AG10803 (cell line): ENCODE measurements at places on chromosomes 3 and 15.

GRCh38 chr3:194080436-194080835, 55.5 kb upstream of the HES1 start:
- peak; percentile 74 for DNase-seq

DNA sequence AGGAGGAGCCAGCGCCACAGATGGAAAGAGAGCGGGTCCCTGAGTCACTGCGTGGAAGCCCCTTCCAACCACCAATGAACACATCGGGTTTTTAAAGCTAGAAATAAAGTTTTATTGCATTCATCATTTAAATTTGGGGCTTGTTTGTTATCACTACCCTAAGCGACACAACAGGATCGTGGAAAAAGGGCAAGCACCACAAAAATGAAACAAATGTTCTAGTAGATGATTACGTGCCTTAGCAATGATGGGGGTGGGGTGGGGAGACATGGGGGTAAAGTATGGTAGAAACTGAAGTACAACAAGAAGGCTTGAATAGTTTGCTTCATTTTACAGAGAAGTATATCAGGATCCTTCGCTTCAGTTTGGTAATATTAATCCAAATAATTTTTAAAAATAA, 221.6 kb upstream of the ATP10A start:
- DNase-seq = no peak

DNA sequence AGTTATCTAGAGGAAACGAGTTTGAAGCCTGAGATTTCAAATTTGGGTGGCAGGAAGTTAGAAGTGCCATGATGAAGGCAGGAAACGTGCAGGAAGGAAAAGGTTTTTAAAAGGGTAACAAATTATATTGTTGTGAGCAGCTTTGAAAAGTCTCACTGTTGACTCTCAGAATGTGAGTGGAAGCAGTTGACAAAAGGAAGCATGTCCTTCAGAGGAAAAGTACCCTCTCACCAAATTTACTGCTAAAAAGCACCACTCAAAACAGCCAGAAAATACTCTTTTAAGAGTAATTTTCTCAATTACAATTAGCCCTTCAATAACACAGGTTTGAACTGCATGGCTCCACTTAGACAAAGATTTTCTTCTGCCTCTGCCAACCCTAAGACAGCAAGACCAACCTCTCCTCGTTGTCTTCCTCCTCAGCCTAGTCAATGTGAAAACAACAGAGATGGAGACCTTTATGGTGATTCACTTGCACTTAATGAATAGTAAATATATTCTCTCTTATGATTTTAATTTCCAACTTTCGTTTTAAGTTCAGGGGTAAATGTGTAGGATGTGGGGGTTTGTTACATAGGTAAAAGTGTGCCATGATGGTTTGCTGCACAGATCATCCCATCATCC, 117.1 kb upstream of the LIPC start:
- DNase-seq = no peak

- DNase-seq = peak; percentile 77
Observed at GRCh38 chr3:13648060-13649001, 99.4 kb downstream of the FBLN2 start.

GRCh38 chr3:129958755-129959154, 15.8 kb upstream of the TRH start:
- no peak for DNase-seq

GRCh38 chr3:150436161-150436560, 28.1 kb downstream of the TSC22D2 start:
- no peak for DNase-seq

GRCh38 chr15:78956937-78957336, 12.1 kb upstream of the CTSH start:
- no peak for DNase-seq

GRCh38 chr3:58537412-58538301, 667 bp upstream of the ACOX2 start:
- DNase-seq = no peak

GRCh38 chr3:171115667-171116066, 89.1 kb upstream of the SLC2A2 start:
- DNase-seq = peak; percentile 81

GRCh38 chr3:16026753-16027152, 147.7 kb upstream of the GALNT15 start:
- no peak for DNase-seq

- DNase-seq = no peak
Observed at GRCh38 chr15:34160735-34161134, 49.2 kb downstream of the KATNBL1 start.

- DNase-seq = peak; percentile 67
Observed at GRCh38 chr3:133412183-133413132, 12.6 kb downstream of the BFSP2 start.

DNA sequence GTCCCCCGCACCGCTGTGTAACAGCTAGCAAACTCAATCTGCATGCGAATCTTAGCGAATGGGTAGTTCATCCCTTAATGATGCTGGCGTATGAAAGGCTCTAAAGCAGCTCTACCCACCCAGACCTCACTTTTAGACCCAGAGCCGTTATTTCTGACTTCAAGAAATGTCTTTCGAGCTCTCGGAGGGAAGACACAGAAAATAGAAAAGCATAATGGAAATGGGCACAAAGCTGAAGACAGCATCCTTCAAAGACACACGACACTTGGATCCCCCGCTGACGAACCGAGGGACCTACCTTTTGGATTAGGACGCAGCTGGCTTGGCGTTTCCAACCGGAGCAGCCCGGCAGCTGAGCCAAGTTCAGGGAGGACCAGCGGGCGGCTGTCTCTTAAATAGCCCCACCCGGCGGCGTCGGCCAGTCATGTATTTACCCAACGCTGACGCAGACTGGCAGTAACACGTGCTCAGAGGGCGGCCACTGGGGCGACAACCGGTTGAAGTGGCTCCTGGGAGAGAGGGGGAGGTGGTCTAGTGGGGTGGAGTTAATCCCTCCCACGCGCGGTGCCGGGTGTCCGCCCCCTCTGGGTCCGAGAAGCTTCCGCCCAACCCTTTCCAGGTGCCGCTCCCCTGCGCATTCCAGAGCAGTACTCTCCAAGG, 1.5 kb downstream of the CCK start:
- peak; percentile 9 for DNase-seq

GRCh38 chr15:77612958-77613601, 19.6 kb downstream of the LINGO1 start:
- DNase-seq = no peak

- DNase-seq = no peak
Observed at GRCh38 chr3:159856590-159857104, 132.0 kb upstream of the IL12A start.

- DNase-seq = peak; percentile 64
Observed at GRCh38 chr15:80977627-80978036, 12.0 kb downstream of the MESD start.

GRCh38 chr15:89492111-89492641, 4.2 kb downstream of the RHCG start:
- no peak for DNase-seq

- DNase-seq = peak; percentile 72
Observed at GRCh38 chr15:76149291-76149915, 89.6 kb downstream of the TMEM266 start.

GRCh38 chr3:134201201-134202130, 49.2 kb downstream of the RYK start:
- DNase-seq = peak; percentile 83

GRCh38 chr3:150202711-150203110, 205.4 kb upstream of the TSC22D2 start:
- DNase-seq = peak; percentile 84

GRCh38 chr15:63461230-63461985, 43.0 kb upstream of the USP3 start:
- DNase-seq = no peak

DNA sequence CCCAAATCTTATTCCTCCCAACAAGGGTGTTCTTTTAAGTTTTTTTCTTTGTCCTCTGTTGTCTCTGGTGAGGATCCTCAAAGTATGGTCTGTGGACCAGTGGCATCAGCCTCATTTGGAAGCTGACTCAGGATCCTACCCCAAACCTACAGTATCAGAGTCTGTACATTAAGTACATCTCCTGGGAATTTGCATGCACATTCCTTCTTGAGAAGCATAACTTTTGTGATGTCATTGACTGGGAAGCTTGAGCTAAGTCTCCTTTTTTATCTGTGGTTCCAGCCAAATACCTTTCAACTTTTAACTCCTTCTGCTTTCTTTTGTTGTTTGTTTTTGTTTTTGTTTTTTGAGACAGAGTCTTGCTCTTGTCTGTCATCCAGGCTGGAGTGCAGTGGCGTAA, 40.5 kb downstream of the ARMC8 start:
- DNase-seq = peak; percentile 26

DNA sequence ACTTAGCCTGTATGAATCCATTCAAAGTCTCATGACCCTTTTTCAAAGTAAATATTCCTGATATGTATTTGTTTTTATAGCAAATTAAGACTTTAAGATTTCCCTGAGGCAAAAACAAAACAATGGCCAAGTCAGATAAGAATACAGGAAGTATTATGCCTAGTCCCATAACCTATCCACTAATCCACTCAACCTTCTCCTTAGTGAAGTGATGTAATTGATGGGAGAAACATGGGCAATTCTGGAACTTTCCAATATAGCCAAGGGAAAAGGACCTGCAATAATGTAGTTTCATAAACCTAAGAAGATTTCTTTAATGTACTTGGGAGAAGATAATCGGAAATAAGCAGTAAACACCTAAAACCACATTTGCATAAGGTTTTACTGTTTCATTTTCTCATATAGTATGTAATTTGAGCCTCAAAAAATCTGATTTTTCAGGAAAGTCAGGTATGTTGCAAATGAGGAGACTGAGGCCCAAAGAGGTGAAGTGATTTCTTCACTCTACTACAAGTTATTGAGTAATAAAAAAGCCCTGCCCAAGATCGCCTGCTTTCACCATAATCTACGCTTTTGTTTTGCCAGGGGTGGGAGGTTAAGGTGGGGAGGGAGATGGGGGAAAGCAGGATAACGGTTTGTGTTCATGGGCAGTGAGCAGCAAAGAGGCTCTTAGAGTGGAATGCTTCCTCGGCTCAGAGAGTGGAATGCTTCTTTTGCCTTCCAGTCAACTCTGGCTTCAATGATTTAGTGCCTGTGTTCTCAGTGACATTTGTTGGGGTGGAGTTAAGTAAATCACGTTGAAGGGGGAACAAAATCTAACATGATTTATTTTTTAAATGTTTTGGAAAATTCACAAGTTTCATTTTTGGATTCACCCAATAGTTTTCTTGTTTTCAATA, 95.0 kb upstream of the FNDC3B start:
- DNase-seq = peak; percentile 33

GRCh38 chr15:88185584-88185983, 71.0 kb downstream of the NTRK3 start:
- no peak for DNase-seq

DNA sequence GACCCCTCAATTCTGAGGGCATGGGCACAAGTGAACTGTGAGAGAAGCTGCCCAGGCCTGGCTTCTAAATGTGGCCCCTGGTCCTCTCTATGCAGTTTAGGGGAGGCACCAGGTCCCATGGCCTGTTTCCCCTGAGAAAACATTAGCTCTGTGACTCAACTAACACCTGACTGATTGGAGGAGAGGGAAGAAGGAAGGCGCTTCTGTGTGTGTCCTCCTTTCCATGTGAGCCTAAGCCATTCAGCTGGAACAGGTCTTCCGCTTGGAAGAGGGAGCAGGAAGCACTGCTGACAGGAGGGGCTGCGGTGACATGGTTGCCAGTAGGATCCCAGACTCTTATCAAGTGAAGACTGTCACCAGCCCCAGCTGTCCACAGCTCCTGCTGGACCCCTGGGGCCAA, 79.5 kb downstream of the MYLK start:
- DNase-seq = no peak

GRCh38 chr15:52427804-52428203, 100.9 kb downstream of the MYO5A start:
- peak; percentile 40 for DNase-seq

- DNase-seq = peak; percentile 81
Observed at GRCh38 chr3:161266731-161267150, 45.6 kb downstream of the NMD3 start.

- no peak for DNase-seq
Observed at GRCh38 chr3:69203631-69204314, 81.4 kb upstream of the LMOD3 start.

DNA sequence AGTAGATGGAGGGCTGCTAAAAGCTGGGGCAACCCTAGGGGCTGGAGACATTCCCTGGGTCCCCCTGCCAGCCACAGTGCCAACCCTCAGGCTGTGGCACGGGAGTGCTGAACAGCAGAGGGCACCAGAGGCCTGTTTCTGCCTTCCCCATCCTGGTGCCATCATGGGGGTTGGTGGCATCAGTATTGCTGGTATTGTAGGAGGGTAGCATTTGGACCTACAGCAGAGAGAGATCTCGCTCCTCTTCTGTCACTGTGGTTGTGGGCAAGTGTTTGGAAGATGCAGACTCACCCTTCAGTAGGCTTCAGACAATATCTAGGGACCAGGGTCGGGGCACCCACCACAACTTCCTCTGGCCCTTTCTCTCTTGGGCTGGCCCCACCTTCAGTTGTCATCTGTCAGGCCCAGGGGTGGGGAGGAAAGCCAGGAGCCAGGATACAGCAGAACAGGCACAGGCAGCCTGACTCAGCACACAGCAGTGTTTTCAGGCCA, 123.5 kb downstream of the RPLP1 start:
- peak; percentile 16 for DNase-seq

- DNase-seq = no peak
Observed at GRCh38 chr3:172074032-172074431, 34.7 kb downstream of the FNDC3B start.

- DNase-seq = peak; percentile 28
Observed at GRCh38 chr3:171347301-171348039, 112.7 kb downstream of the TNIK start.

DNA sequence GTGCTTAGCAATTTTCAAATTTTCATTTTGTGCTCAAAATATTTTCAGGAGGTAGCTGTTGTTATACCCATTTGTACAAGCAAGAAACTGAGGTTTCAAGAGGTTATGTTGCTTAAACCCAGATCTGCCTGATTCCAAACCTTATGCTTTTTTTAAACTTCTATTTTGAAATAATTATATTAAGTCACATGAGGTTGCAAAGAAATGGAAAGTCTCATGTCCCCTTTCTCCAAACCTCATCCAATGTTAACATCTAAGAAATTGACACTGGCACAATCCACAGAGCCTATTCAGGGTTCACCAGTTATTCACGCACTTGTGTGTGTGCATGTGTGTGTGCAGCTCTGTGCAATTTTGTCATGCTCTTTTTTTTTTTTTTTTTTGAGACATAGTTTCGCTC, 35.1 kb downstream of the B3GNT5 start:
- DNase-seq = no peak

DNA sequence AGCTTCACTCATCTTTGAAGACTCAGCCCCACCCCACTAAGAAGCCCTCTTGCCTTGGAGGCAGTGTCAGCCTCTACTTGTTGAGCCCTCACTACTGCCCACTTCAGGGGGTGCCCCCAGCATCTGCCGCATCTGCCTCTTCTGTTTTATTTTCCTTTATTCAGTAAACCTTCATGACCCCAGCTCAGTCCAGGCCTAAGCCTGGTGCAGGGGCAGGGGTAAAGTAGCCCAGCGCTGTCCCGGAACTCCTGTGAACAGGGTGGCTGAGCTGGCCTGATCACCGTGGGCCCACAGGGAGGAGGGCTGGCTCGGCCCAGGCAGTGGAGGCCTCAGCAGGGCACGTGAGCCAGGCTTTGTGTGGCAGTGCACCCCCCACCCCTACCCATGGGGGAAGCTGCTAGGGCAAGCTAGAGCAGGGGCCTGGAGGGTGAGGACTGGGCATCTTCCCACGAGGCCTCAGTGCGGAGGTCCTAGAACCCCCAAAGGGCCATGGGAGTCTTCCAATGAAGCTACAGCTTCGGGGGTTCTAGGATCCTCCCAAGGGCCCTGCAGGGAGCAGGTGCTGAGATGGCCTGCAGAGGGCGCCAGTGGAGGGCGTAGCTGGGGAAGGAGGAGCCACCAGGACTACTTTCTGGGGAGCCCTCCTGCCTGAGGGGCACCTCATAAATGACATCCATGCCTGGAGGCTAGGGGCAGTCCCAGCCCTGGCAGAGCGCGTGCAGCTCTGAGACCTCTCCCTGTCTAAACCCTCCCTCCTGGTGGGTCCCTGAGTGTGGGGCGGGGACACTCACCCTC, 36.0 kb downstream of the TSPAN3 start:
- peak; percentile 16 for DNase-seq

GRCh38 chr15:33586786-33587697, 276.3 kb downstream of the RYR3 start:
- DNase-seq = no peak
